ENCODE measurements at places on chromosomes 5 and 9.

DNA sequence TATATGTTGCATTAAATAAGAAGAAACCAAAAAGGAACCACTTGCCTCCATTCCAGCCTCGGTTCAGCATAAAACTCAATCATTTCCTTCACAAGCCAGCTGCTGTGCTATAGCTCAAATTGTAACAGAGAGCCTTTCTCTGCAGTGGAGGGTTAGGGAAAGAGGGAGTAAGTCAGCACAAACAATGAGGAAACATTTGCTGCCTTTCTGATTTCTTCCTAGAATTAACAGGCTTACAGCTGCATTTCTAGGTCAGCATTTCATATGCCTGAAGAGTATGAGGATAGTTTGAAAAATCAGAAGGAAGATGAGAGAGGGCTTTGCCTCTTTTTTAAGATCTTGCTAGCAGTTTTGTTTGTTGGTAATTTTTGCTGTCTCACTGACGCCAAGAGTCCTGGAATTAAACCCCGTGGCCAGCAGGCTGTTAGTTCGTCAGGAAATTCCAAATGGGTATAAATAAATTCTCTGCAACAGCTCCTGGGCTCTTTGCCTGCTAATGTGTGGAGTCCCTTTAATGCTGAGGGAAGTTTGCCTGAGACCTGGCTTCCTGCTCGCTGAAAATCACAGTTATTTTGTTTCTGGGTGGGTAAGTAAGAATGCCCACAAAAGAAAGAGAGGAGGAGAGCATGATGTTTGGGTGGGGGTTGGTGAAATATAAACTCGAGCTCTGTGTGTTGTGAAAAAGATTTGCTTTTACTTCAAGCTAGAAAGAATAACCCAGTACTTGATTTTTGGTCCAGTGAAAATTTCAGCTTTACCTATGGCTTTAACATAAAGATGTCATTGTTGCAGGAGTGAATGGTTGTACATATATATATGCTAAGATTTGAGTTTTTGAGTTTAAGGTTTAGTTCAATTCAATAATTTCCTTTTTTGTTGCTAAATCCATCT, 148.1 kb upstream of the DMRT1 start:
- DNase-seq, result no peak

DNA sequence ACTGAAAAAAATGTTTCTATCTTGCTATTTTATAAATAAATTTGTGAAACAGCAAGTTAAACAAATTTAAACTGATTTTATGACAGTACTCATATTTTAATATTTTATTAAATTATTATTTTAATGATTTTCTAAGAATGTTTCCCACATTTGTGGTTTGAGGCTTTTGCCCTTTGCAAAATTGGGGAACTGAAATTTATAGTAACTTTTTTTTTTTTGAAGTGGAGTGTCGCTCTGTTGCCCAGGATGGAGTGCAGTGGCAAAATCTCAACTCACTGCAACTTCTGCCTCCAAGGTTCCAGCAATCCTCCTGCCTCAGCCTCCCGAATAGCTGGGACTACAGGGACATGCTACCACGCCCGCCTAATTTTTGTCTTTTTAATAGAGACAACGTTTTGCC, 7.2 kb upstream of the ADGRV1 start:
- no peak for DNase-seq

DNA sequence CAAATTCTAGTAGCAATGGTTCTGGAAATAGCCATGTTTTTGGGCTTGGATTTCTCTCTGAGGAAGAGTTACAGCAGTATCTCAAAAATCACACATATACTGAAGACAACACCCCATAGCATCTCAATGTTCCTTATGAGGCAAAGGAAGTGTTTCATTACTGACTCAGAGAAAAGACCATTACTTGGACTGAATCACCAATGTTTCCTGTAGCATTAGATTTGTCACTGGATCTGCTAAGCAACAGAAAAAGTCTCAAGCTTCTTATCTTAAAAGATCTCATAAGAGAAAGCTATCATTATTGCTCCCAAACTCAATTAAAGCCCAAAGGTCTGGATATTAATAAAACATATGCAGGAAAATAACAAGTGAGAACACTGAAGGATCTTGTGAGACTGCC, 272.4 kb downstream of the ADAMTS6 start:
- no peak for DNase-seq

DNA sequence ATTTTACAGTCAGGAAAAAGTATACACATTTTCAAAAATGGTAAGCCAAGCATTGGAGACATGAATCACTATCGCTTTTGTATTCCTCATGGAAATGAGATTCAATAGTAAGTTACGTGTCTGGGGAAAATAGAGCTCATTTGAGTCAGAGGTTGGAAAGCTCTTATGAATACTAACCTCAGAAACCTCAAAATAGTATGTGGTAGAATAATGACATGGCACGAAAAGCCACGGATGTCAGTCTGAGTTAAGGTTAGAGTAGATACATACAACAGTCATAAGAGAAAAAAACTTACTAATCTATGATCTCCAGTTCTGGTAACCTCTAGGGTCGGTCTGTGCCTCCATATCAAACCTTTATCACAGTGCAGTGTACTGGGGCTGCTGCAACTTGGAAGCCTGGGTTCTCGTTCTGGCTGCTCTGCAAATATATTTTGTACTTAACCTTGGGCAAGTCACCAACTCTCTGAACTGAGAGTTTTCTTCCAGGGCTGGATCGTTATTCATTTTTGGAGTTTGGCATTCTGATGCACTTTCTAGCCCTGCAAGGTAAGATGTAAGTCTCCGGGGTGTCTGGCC, 31.8 kb downstream of the MAP1B start:
- DNase-seq, result no peak

- no peak for DNase-seq
Measured at GRCh38 chr5:9626955-9627354, 3.2 kb downstream of the TAS2R1 start.

- no peak for DNase-seq
Measured at GRCh38 chr5:143064676-143065075, 294.5 kb downstream of the ARHGAP26 start.

- DNase-seq, result no peak
Measured at GRCh38 chr5:172577267-172577909, 63.7 kb upstream of the NEURL1B start.

- no peak for DNase-seq
Measured at GRCh38 chr5:130104895-130105688, 200.8 kb downstream of the CHSY3 start.

DNA sequence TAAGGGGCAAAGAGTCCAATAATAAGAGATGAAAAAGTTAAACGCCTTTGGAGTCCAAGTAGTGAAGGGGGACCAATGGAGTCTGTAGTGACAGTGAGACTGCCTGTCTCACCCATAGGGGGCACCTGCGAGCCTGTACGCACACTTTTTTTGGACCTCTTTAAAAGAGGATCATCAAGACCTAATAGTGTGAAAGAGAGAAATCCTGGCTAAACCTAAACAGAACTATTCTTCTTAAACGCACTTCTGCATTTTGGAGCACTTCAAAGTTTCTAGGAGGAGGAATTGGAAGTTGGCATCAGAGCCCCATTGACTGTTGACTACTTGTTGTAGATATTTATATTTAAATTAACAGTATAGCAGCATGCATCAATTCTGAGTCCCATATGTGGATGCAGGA, 636.1 kb upstream of the KLF4 start:
- DNase-seq, result no peak

DNA sequence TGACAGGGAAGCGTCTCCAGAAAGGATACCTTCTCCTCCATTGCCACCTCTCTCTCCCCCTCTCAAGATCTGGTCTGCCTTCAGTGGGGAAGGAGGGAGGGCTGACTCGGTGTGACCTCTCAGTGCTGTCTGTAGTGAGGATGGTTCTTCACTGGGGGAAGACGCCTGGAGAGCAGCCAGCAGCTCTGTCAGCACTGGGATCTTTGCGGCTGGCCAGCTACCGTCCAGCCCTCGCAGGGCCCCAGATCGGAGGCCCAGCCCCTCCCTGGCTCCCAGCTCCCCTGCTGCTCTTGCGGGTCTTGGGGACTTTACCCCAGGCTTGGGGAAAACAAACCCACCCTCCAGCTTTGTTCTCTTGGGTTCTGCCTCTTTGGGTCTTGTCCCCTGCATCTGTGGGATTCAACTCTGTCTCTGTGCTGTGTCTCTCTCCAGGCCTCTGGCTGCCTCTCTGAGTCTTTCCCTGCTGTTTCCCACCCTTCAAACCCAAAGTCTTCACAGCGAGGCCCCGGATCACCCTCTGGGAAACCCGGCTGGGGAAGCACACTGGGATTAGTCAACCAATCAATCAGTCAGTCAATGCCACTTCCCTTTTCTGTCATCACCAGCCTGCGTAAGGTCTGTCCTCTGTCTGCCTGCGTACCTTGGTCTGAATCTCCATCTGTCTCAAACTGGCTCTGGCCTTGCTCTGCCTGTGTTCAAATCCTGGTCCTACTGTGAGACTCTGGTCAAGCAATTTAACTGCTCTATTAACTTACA, 23.0 kb downstream of the FGF18 start:
- no peak for DNase-seq

GRCh38 chr9:126448136-126448535, 121.5 kb downstream of the MVB12B start:
- DNase-seq, result no peak

DNA sequence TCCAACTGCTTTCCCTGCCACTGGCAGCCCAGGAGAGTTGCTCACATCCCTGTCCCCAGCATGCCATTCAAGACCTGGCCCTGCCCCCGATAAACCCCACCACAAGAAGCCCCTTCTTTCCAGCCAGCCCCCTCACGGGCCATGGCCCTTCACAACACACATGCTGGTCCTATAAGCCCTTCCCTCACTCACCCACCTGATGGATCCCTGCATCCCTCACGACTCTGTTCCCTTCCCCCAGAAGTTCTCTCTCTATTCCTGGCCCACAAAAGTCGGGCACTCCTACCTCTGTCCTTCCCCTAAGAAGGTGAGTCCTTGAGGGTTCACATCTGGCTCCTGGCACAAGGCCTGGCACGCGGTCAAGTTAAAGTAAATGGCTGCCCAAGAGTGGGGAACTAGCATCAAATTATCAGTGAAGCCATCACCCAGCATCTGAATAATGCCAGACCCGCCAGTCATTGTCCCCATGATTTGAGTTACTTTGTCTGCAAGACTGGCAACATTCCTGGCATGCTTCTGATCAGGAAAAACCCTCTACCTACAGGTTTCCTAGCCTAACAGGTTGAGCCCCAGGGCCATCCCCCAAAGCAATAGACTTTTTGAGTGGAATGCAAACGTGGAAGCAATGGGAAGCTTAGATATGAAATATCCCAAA, 65.9 kb downstream of the CRB2 start:
- no peak for DNase-seq

DNA sequence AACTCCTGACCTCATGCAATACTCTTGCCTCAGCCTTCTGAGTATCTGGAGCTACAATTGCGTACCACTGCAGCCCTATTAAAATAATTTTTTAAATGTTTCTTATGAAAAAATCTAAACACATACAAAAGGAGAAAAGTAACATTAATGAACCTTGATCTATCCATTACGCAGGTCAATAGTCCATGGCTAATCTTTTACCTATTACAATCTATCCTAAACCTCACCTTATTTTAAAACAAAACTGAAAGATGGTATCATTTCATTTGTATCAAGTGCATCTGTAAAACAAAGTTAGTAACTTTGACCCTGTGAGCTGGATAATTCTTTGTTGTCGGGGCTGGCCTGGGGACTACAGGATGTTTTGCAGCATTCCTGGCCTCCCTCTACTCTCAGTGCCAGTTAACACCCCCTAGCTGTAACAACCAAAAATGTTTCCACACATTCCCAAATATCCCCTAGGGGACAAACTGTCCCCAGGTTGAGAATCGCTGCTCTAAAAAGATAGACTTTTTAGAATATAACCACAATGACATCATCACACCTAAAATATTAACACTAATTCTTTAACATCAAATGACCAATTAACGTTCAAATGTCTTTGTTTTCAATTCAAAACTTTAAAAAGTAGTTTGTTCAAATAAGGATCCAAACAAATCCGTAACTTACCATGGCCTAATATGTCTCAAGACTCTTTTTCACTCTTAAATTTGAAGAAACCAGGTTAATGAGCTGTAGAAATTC, 54.8 kb downstream of the RNF38 start:
- peak; percentile 4 for DNase-seq

- no peak for DNase-seq
Measured at GRCh38 chr5:172186114-172186695, 1.8 kb downstream of the STK10 start.

GRCh38 chr5:159971038-159971437, 37.9 kb upstream of the TTC1 start:
- DNase-seq, result no peak

DNA sequence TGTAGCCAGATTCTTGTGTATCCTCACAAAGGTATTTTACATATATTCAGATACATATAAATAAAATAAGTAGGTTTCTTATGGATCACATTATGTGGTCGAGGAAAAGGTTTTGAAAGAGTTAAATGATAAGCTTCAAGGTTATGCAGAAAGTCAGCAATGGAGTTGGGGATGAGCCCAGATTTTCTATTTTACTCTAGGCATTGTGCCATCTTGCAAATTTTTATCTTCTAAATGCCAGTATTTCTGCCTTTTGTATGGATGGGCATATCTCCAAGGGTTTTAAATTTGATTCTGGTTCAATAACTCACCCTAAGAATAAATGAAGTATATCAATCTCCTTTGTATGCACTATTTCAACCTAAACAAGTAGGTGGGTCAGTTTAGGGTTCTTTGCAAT, 410.7 kb downstream of the DMRTA1 start:
- DNase-seq, result no peak

- DNase-seq, result no peak
Measured at GRCh38 chr9:37455884-37456647, 9.2 kb downstream of the ZBTB5 start.

DNA sequence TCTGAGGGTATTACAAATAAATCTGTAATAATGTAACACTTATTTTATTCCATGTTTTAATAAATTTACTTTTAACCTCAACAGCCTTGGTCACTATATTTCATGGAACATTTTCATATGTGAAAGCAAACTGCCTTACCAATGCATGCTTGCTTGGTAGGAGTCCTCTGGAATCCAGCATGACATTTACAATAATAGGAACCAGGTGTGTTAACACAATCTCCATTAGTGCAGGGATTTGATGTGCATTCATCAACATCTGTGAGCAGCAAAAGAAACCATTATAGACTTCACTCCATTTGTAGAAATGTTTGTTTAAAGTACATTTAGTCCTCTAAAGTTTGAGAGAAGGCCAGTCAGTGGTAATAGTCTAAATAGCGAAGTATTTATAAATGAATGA, 159.4 kb downstream of the FBN2 start:
- no peak for DNase-seq

GRCh38 chr5:172668594-172669071, 27.6 kb downstream of the NEURL1B start:
- no peak for DNase-seq

GRCh38 chr5:173970878-173971650, 17.9 kb upstream of the C5orf47 start:
- DNase-seq, result no peak

DNA sequence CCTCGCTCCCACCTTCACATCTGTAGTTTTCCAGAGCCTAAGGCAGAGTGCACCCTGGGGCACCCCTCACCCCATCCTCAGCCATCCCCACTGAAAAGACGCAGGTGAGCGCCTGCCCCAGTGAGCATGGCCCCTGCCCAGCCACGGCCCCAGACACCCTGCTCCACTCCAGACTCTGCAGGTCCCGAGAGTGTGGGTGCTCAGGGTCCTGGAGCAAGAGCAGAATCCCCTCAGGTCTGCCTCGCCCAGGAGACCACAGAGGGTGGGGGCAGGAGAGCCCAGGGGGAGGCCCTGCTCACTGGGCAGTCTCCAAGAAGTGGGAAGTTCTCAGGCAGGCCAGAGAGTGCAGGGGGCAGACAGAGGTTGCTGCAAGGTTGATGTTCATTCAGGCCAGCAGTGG, 158.6 kb upstream of the PPP1R26 start:
- DNase-seq, result no peak

Measured in iPS DF 6.9 (cell line).